NCI-H1417 treated with DMSO at 0.1 percent for 48 hours (cell line): ENCODE measurements at places on chromosomes 1 and 21.

- no peak for DNase-seq
Observed at GRCh38 chr1:158153179-158153578, 27.5 kb upstream of the CD1D start.

GRCh38 chr1:156746406-156746727 is 5.1 kb downstream of the HDGF start:
- no peak for DNase-seq

GRCh38 chr21:15557925-15558324 is 171.9 kb upstream of the USP25 start:
- no peak for DNase-seq

GRCh38 chr1:13757693-13758092 is 57.7 kb downstream of the PRDM2 start:
- no peak for DNase-seq

DNA sequence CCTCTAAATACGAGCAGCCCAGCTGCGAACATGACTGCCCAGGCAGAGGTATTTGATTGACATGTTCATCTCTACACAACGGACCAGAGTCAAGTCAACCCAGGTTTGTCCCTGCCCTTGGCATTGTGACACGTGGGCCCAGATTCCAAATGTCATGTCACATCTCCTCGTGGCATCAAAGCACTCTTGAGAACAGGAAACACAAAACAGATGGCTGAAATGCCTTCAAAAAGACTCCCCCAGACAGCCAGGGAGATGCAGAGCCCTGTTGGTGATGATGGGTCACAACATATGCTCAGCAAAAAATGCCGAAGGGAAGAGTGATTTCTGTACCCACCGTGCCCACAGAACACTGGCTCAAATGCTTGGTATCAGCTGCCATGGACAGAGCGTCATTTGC is 337.8 kb upstream of the DAB1 start:
- DNase-seq = no peak

DNA sequence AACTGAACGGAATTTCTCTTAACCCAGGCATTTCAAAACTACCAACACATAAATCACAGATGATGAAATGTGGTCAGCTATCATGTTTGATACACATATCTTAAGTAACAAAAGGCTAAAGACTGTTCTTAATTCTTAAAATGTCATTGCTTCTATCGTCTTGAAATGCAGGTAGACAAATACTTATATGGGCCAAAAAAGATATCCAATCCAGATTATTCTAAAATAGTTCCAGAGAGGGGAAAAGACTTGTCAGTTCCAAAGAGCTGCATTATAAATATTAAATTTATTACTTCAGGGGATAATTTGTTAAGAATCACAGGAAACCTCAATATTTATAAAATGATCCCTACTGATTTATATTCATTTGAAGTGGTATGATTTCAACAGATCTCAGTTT is 259.4 kb downstream of the FAF1 start:
- no peak for DNase-seq

GRCh38 chr1:78511334-78511733 is 20.6 kb downstream of the PTGFR start:
- no peak for DNase-seq

DNA sequence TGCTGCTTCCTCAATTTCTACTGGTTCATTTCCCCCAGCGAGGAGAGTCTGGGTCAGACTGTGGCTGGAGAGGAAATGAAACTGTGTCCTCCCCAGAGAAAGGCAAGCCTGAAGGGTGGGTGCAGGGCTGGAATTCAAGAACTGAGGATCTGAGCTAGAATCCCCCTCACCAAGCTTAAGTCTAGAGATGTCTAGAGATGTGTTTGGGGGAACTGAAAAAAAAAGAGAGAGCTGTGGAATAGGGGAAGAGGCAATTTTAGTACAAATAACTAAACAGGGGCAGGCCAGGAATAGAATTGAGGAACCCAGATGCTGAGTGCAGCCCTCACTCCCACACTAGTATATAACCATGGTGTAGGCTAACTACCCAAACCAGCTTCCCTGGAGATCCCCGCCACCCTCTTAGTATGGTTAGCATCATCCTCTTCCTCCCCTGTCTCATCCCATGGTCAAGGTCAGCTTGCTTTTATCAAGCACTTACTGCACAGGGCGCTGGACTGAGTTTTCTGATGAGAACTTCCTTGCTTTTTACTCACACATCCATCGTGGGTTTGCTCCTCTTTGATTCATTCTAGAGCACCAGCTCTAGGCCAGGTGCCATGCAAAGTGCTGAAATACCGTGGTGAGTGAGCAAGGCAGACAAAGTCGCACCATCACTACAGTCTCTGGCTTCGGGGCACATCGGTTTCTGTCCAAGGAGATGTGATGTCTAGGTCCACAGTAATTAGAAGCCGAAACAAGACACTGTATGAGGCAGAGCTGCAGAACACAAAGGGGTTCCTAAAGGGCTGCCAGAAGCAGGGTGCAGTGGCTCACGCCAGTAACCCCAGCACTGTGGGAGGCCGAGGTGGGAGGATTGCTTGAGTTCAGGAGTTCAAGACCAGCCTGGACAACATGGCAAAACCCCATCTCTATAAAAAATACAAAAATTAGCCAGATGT is 112.9 kb upstream of the IPO9 start:
- DNase-seq = no peak

GRCh38 chr1:110508028-110508940 is 10.7 kb downstream of the KCNA10 start:
- no peak for DNase-seq

GRCh38 chr1:226149806-226150205 is 36.7 kb downstream of the ACBD3 start:
- no peak for DNase-seq

GRCh38 chr1:159229896-159230295 is 25.2 kb downstream of the ACKR1 start:
- DNase-seq = no peak

DNA sequence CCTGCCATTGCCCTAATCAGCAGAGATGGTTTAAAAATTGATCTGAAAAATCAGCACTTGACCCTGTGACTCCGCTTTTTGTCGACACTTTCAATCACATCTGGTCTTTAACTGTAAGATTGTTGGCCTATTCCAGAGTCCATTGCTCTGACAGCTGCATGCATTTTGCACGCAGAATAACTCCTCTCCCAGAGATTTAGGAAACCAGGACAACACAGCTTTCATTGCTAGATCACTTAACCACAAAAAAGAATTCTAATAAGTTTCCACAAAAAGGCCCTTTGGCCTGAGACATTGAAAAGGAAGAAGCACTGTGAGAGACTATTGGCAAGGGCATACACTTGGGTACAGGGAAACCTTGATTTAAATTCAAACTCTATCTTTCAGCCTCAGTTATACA is 373.1 kb downstream of the TGFB2 start:
- no peak for DNase-seq

- DNase-seq = no peak
Observed at GRCh38 chr1:22096036-22096435, 43.5 kb downstream of the CDC42 start.

DNA sequence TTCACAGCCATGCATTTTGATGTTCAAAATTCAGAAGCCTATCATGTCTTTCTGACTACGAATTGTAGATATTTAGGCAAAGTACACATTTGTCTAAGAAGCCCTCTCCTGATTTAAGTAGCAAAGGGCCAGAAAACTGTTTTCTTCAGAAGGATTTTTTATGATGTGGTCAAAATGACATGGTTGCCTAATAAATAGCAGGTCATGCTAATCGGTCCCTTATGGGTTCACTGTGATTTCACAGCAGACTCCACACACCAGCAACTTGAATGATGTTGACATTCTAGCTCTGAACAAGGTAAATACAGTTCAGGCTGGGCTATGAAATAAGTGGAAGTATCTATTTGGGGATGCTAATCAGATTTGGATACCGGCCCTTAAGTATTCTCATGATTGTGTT is 178.7 kb upstream of the DPYD start:
- no peak for DNase-seq

- DNase-seq = no peak
Observed at GRCh38 chr1:95004013-95004412, 68.7 kb downstream of the ALG14 start.

- DNase-seq = no peak
Observed at GRCh38 chr1:190453550-190453949, 24.1 kb downstream of the BRINP3 start.

DNA sequence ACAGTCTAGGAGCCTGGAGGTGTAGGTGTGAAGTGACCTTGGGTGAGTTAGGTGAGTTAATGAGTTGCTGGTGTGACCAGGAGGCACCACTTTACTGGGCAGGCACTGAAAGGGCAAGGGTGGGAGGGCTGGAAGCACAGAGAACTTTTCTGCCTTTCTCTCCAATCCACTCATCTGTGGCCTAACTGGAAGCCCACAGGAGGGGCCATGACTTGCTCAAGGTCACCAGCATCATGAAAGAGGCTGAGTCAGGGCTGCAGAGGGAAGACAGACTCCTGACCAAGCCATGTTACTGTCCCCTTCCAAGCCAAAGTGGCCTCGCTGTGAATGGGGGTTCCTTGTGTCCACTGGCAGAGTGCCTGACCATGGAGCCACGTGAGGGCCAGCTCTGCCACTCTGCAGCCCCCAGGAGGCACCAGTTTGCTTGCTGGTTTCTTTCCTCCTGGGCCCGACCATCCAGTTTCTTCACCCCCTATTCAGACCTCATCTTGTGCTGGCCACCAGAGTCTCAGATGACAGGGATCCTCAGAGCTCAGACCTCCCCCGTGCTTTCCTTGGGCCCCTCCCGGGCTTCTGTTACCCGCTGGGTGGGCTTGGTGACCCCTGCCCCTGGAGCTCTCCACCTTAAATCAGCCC is 4.3 kb upstream of the BSND start:
- no peak for DNase-seq

DNA sequence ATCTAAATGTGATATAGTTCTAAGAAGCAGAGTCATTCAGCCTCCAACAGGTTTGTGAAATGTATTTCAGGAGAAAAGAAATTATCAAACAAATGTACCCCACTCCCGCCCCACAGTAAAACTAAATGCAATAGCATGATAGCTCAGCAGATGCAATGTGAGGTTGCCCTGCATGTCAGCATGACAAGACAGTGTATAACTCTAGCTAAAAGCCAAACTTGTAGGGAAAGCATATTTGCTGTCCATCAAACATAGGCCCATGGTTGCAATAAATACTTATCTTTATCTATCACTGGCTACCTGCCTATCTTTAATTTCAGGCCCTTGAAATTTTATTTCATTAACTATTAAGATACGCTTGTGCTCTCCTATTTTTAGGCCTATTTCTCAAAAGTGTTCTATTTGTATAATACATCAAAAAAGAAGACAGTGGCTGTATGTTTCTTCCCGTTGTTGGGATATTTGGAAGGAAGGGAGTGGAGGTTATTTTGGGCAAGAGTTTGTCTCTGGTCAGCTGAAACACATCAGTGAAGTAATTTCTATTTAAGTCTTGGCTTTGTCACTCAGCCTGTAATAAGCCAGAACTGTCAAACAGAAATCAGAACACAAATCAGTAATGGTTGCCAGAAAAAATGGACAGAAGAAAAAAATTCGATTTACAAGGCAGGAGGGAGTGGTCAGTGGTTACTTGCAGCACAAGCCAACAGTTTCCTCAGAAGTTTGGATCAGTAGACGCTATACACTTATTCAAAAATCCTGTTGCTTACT is 307.4 kb upstream of the ADGRL2 start:
- no peak for DNase-seq

DNA sequence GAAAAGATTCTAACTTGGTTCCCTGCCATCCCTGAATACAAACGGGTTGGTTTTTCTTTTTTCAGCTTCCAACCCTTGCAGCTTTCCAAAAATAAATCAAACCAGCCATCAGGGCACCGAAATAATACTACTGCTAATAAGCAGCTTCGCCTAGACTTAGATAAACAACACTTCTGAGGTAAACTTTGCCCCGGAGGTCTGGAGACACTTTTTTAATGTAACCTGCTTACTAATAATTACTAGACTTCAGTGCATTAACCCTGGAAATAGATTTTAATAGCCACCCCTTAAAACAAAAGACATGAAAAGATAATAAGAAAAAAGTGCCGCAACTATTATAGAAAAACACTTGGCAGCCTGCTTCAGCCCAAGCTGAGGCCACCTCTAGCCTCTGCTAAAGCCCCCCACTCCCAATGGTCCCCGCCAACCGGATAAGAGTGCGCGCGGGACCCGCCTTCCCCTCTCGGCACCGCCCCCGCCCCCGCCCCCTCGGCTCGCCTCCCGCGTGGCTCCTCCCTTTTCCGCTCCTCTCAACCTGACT is 405 bp upstream of the GADD45A start:
- DNase-seq = no peak

GRCh38 chr1:108089477-108089876 is 110.7 kb downstream of the SLC25A24 start:
- DNase-seq = no peak

GRCh38 chr1:198283222-198283621 is 126.4 kb downstream of the NEK7 start:
- DNase-seq = no peak

GRCh38 chr1:206930210-206930798 is 8.6 kb upstream of the FCMR start:
- no peak for DNase-seq

- no peak for DNase-seq
Observed at GRCh38 chr1:62389531-62389930, 47.3 kb upstream of the USP1 start.

DNA sequence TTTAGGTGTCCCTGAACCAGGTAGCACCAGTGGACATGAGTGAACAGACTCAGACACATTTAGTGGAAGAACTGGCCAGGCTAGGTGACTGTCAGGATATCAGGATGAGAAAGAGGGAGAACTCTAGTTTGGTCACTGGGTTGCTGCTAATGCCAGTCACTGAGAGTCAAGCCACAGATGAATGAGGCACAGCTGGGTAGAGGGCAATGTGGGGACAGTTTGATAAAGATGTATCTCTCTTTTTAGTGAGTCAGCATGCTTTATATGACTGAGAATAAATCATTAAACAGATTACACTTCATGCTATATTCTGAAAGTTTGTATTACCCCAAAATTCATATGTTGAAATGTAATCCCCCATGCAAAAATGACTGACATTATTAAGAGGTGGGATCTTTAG is 87.1 kb downstream of the SELENOF start:
- no peak for DNase-seq

DNA sequence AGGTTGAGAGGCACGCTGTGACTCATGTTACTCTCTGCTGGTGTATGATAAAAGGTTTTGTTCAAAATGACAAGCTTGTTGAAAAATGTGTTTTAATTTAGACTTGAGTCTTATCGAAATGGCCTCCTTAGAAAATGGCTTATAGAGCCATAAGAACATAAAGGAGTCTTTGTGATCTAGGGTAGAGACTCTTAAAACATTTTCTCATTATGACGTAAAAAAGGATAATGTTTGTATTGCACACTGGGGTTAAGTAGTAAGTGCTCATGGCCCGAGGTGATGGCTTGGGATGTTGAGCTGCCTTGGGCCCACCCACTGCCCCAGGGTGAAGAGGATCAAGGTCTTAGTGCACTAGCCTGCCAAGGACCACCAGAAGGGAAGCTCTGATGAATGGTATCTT is 117.4 kb downstream of the DISC1 start:
- DNase-seq = no peak

DNA sequence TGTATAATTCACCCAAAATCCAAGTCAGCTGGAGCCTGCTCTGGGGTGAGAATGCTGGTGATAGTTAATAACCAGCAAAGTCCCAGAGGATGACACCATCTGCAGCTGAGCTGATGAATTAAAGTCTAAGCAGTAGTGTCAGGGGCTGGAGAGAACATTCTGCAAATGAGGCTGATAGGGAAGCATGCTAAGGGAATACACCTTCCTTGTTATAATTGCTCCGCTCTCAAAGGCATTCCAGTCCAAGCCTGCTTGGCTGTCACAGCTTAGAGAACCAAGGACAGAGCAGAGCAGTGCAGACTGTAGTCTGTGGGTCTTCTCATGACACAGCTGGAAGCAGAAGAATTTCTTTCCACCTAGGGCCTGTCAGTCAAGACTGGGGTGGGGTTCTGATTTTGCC is 283.1 kb downstream of the SIPA1L2 start:
- DNase-seq = no peak

- no peak for DNase-seq
Observed at GRCh38 chr21:45172420-45172819, 98.0 kb downstream of the ADARB1 start.
